ENCODE measurements at places on chromosomes 3 and 15.

DNA sequence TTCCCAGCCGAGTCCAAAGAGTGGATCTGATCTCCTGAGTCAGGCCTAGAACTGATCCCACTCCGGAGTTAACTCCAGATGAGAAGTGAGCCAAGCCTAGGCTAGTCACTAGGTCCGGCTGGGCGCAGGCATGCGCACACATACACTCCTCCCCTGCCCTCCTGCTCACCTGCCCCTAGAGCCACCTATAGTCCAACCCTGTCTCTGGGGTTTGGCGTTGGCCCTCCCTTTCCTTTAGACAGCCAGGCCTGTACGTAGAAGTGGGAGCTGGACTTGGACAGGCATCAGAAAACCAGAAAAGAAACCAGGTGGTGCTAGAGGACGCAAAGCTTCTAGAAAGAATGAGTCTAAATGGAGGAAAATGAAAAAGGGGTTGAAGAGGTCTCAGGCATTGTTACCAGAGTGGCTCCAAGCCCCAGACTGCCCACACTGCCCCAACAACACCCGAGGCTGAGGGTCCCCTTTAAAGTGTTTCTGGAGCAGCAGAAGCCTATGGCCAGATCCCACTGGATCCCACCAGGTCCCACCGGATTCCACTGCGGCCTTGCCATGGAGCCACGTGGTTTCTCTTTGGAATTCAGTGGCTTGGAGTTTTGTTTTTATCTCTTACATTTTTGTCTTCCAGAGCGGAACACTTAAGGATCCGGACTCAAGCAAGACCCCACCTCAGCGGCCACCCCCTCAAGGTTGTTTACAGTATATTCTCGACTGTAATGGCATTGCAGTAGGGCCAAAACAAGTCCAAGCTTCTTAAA, 24.2 kb upstream of the TIMP4 start:
- DNase-seq, result no peak

GRCh38 chr15:97955035-97955434, 5.5 kb upstream of the ARRDC4 start:
- DNase-seq, result no peak

DNA sequence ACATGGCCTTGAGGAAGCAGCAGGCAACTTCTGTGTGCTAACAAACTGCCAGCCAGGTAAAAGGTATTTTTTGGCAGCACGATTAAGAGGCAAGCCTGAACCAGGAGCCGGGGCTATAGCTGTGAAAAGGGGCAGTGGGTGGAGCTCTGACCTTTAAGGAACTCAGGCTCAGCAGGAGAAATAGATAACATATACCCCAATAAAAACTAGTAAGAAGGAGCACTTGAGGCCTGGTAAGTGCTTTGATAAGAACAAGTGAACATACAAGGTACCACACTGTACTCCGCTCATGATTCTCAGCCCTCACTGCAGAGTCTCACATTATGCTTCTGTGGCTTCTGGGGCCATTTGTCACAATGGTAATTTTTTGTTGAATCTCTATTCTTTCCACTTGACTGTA, 5.4 kb downstream of the FYCO1 start:
- no peak for DNase-seq

DNA sequence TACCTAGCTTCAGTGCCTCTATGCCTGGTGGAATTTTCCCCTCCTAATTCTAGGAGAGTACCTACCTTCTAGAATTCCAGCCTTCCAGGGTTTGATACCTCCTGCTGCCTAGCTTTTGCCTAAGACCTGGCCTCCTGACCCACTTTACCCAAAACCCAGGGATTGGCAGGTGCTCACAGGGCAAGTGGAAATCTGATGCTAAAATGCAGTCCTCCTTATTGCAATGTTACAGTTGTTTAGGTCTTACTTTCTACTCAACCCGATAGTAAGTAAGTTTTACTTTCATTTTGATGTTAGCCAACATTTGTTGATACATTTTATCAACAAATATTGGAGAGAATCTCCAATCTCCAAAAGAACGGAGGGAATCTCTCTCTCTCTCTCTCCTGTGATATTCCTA, 275.9 kb downstream of the DOCK3 start:
- DNase-seq, result no peak

DNA sequence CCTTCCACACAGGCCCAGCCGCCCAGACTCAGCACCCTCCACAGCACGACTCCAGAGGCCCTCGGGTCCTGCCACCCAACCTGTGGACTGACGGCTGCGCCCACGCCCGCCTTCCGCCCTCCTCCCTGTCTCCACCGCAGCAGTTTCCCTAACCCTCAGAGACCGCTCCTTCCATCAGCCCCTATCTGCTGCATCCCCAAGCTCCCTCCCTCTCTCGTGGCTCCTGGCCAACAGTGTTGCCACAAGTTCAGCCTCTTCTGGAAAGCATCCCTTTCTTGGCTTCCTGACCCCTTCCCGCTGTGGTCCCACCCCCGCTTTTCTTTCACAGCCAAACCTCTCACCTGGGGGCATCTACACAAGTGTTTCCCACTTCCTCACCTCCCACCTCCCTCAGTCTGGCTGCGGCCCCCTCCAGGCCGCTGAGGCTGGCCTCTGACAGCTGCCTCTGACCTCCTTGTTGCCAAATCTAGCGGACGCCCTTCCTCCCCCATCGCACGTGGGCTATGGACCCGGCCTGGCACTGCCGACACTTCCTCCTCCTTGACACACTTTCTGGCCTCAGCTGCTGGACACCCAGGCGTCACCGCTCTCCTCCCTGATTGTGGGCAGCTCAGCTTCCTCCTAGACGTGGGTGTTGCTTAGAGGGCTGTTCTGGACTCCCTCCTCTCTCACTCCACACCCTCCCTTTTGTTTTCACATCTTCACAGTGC, 168.8 kb upstream of the TLE3 start:
- no peak for DNase-seq

DNA sequence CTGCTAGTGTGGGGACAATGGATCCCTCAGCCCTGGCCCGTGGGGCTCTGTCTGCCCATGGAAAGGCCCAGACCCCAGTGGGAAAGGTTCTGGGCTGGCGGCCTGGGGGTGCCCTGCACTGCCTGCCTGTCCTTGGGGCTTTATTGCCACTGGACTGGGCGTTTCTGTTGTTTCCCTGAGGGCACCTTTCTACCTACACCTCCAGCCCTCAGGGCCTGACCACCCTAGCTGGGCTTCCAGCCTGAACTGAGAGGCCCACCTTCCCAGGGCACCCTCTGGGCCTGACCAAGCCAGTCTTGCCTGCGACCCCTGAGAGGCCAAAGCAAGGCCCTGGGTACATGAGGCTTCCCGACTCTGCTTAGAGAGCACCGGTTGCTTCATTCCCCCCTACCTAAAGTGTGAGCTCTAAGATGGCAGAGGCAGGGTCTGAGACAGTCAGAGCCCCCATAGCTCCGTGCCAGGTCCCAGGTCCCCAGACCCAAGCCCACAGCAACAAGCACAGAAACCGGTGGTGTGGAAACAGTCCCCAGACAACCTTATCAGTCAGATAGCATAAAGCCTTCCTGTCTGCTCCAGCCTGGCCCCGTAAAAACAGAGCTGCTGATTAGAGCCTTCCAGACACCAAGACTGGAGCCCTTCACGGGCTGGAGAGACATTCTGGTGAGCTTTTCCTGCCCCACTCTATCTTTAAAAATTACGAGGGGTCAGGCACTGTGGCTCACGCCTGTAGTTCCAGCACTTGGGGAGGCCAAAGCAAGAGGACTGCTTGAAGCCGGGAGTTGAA, 102.8 kb downstream of the CHSY1 start:
- DNase-seq, result no peak

DNA sequence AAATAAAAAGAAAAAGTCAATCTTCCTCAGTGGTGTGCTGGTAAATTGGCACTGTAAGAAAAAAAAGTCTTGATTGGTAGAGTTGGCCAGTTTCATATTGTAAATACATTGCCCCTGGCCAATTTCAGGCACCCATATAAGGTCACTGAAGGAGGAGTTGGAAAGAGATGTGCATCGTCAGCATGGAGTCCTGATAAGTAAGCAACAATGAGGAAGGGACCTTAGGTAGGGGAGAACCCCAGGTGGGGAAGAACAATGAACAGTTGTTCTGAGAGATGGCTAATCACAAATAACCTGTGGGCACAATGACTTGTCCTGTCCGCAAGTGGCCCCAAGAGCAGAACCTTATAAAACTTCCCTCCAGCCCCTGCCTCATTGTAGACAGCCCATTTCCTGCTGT, 8.6 kb upstream of the CYP8B1 start:
- no peak for DNase-seq

GRCh38 chr3:59605318-59605717, 555.5 kb upstream of the CFAP20DC start:
- DNase-seq, result no peak

GRCh38 chr3:26768068-26768651, 145.6 kb downstream of the LRRC3B start:
- no peak for DNase-seq

- no peak for DNase-seq
Measured at GRCh38 chr3:134330883-134331810, 43.1 kb downstream of the AMOTL2 start.

GRCh38 chr3:12771236-12771635, 12.2 kb upstream of the TMEM40 start:
- no peak for DNase-seq

- no peak for DNase-seq
Measured at GRCh38 chr15:27903405-27903804, 195.7 kb downstream of the OCA2 start.

DNA sequence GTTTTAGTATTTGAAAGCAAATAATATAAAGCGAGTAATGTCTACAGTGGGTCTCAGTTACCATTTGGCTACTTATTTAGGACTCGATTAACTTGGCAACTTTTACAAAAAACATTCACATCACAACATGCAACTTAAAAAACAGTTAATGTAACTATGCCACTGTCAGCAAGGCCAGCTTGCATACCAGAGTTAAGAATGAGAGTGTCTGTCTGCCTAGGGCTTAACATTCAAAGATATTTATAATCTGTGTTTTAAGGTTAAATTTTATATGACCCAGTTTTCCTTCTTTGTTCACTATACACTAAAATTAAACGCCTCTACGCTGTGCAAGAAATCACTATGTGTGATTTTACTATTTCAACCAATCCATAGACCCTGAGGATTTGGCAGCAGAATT, 5.2 kb upstream of the CDAN1 start:
- DNase-seq, result no peak

- DNase-seq, result no peak
Measured at GRCh38 chr3:181176601-181177000, 187.1 kb upstream of the DNAJC19 start.

GRCh38 chr15:77219841-77220240, 148.9 kb upstream of the TSPAN3 start:
- no peak for DNase-seq

- DNase-seq, result no peak
Measured at GRCh38 chr3:10772271-10773161, 43.5 kb upstream of the SLC6A11 start.

DNA sequence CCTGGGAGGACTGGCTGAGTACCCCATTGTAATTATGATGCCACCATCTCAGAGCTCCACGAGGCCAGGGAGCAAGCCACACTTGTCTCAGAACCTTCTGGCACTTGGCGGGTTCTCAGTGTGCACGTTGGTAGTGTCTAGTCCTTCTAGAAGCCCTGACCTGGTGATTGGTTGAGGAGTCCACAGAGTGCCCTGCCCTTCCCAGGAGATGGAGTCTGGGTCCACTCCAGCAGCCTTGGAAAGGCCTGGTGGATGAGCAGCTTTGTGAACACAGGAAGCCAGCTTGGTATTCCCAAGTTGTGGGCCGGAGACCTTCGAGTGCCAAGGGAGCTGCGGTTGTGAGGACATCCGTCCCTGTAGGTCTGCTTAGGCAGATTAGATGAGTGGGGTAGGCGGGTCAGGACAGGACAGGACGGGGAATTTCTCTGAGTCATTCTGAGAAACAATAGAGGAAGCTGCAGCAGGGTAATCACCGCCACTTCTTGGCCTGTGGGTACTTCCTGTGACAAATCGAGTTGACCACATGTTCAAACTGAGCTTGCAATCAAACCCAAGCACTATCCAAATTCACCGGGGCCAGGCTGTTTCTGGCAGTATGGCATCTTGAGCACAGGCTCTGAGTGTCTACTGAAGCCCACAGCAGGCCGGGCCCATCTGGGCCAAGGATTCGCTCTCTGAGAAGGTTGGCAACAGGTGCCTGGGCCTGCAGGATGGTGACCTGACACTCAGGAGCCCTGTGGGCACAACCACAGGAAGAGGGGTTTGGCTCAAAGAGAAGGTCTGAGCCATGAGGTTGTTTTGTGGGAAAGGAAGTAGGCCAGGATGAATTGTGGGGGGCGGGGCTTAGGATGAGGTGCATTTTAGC, 71.5 kb upstream of the PLXNA1 start:
- peak; percentile 32 for DNase-seq

DNA sequence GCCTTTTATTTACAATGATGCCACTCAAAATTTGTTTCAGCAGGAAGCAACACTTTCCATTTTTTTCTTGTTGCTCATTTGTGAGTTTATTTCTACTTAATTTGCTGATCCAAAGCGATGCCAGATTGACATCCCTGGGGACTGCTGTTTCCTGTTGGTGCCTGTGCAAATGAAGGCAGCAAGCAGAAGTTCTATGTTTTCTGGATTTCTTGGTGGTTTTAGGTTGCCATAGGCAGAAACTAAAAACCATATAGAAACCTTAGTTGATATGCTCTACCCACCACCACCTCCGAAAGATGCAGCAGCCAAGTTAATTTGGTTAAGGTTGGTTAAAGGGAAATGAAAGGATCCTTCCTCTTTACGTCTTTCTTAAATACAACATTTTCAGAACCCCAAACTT, 356.2 kb downstream of the RBMS3 start:
- DNase-seq, result no peak

DNA sequence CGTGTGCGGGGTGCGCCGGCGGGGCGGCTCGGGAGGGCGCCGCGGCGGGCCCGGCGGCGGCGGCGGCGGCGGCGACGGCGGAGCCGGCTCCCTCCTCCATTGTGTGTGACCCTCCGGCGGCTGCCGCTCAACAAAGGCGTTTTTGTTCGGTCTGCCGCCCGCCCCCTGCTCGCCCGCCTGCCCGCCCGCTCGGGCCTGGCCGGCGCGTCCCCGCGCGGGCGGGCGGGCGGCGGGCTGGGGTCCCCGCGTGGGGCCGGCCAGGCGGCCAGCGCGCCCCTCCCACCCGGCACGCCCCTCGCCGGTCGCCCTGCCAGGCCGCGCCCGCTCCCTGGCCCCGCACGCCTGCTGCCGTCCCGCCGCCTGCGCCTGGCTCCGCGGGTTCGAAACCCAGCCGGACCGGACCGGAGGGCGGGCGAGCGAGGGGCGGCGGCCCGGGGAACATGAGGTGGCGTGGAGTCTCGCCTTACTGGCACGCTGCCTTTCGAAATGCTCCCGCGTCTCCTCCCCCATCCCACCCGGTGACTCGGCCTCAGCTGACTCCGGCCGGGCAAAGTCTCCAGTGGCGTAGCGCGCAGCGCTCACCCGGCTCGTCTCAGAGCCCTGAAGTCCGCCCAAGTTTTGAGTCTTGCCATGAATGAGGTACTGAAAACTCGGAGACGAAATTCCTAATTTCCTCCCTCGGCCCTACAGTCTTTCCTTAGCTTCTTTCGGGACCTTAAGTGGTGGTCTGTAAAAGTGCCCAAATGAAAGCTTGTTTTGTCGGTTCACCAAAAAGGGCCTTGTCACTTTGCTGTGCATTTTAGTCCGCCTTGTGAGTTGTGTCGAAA, 588 bp downstream of the MAPK6 start:
- peak; percentile 33 for DNase-seq

- no peak for DNase-seq
Measured at GRCh38 chr15:85318048-85318731, 62.2 kb upstream of the AKAP13 start.

- DNase-seq, result no peak
Measured at GRCh38 chr3:55750525-55750924, 263.4 kb upstream of the WNT5A start.

- no peak for DNase-seq
Measured at GRCh38 chr3:2484162-2485026, 385.7 kb downstream of the CNTN4 start.

Data from stimulated activated CD8-positive, alpha-beta memory T cell treated with anti-CD3 and anti-CD28 coated beads, Interleukin-15, amount 100 ng/mL, for 1 hour (primary cell).